ENCODE measurements at places on chromosomes 4 and X.

DNA sequence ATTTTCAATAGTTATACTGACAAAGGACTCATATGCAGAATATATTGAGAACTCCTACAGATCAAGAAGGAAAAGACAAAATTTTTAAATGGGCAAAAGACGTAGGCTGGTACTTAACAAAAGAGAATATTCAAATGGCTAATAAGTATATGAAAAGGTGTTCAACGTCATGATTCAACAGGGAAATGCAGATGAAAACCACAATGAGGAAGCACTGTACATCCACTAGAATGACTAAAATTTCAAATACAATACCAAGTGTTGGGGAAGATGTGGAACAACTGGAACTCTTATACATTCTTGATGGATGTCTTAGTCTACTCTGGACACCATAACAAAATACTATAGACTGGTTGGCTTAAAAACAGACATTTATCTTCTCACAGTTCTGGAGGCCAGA, 1.3 kb upstream of the MRFAP1L1 start:
- peak overlapping the region; percentile 47 for H3K27ac ChIP-seq
- H3K36me3 ChIP-seq, result peaks cover 22% of the 10 kb centered on the region
- peak overlapping the region; percentile 97 for H3K4me3 ChIP-seq

DNA sequence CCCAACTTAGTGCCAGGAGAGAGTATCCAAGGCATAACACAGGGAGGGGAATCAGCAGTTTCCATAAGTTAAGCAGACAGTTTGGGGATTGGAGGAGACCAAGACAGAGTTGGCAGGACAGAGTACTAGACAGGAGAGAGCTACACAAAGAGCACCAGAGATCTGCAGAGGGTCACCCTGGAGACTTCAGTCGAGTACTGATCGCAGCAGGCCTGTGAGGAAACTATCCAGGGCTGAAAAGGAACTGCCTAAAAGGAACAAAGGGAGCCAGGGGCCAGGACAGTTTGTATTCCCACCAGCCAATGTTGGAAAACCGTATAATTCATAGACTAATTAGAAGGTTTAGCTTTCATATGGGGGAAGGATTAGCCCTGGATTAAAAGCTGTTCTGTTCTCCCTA, 80.6 kb upstream of the ENPP6 start:
- no peaks in the 10 kb centered on the region for H3K27me3 ChIP-seq
- H3K4me1 ChIP-seq, result peaks cover 6% of the 10 kb centered on the region
- peaks cover 5% of the 10 kb centered on the region for H3K36me3 ChIP-seq
- no peak for DNase-seq
- no peak overlapping the region for H3K27ac ChIP-seq

GRCh38 chrX:2503591-2504500, 3.1 kb upstream of the DHRSX start:
- no peak overlapping the region for H3K4me3 ChIP-seq
- peaks cover 10% of the 10 kb centered on the region for H3K4me1 ChIP-seq
- no peak overlapping the region for H3K27ac ChIP-seq
- no peak for DNase-seq
- no peaks in the 10 kb centered on the region for H3K27me3 ChIP-seq
- H3K36me3 ChIP-seq, result no peaks in the 10 kb centered on the region

DNA sequence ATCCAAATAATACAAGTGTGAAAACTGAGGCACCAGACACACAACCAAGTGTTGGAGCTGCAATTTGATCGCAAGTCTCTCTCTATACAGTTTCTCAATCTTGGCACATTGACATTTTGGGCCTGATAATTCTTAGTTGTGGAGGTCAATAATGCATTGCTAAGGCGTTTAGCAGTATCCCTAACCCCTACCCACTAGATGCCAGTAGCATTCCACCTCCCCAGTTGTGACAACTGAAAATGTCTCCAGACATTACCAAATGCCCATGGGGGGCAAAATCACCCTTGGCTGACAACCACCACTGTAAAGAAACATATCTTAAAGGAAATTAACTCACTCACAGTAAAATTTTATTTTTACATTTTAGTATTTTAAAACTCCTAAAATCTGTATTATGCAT, 4.2 kb downstream of the NR3C2 start:
- peaks cover 45% of the 10 kb centered on the region for H3K4me1 ChIP-seq
- no peak for DNase-seq
- no peaks in the 10 kb centered on the region for H3K36me3 ChIP-seq
- H3K27ac ChIP-seq, result no peak overlapping the region
- peaks cover 9% of the 10 kb centered on the region for H3K27me3 ChIP-seq

GRCh38 chr4:145452447-145453162, 29.0 kb upstream of the SMAD1 start:
- DNase-seq, result no peak
- H3K27me3 ChIP-seq, result peaks cover 31% of the 10 kb centered on the region
- no peaks in the 10 kb centered on the region for H3K4me1 ChIP-seq
- no peak overlapping the region for H3K4me3 ChIP-seq
- H3K36me3 ChIP-seq, result no peaks in the 10 kb centered on the region

- no peak for DNase-seq
- H3K27me3 ChIP-seq, result no peaks in the 10 kb centered on the region
- H3K27ac ChIP-seq, result no peak overlapping the region
- no peak overlapping the region for H3K4me3 ChIP-seq
- H3K36me3 ChIP-seq, result no peaks in the 10 kb centered on the region
These were observed 16.3 kb upstream of the PLCXD1 start for GRCh38 chrX:264634-265455.

All from activated T-cell treated with anti-CD3 and anti-CD28 coated beads, Interleukin-2, amount 50 U/mL, for 72 hours (primary cell).